ENCODE measurements at places on chromosomes 12 and 14.
A peak's percentile ranks its signal among the peaks of the same experiment; 100 is the strongest.

- DNase-seq, result no peak
Measured at GRCh38 chr12:21339921-21340320, 5.2 kb upstream of the SLCO1A2 start.

DNA sequence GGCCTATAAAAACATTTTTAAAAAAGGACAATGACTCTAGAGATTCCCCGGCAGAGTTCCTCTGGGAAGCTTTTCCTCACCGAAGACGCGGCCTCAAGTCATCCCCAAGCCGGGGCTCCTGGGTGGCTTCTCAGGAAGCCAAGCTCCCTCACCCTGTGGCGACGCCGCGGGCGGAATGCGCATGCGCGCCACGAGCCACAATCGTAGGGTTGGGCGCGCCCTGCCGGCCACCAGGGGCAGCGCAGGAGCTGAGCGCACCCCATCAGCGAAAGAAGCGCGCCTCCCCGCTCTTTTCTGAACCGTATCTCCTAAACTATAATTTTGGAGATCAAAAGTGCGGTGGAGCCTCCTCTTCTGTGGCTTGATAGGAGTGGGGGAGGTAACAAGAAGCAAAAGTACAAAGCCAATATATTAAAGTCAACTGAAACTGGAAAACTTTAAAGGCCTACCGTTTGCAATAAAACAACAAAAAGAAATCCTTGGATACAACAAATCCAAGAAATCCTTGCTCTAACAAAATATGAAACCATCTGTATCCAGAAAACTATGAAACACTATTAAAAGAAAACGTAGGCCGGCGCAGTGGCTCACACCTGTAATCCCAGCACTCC, 17.4 kb upstream of the CHFR start:
- DNase-seq, result peak; percentile 66

- DNase-seq, result no peak
Measured at GRCh38 chr12:51307655-51308593, 16.1 kb downstream of the BIN2 start.

GRCh38 chr12:3427956-3428355, 63.0 kb upstream of the PRMT8 start:
- no peak for DNase-seq

- no peak for DNase-seq
Measured at GRCh38 chr14:101174980-101175606, 271.6 kb upstream of the RTL1 start.
